Activated CD8-positive, alpha-beta memory T cell treated with anti-CD3 and anti-CD28 coated beads for 1 hour (primary cell): ENCODE measurements at places on chromosomes 12 and 14.

DNA sequence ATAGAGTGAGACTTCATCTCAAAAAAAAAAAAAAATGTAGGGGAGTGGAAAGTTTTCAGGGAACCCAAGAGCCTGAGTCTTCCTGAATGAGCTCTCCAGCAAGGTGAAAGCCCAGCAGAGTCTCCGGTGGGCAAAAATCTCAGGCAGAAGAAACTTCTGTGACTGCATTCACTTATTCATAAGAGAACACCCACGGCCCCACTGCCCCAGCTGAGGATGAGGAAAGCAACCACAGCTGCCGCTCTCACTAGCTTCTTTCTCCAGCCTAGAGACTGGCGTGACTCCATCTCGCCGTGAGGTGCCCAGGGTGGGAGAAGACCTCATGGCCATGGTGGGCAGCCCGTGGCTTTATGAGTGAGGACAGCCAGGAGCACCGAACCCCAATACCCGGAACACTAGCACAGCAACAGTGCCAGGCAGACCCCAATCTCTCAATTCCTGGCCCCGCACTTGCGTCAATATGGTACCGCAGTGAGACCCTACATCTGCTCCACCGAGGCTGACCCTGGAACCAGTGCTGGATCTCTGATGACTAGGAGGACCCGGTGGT lies 29.7 kb upstream of the DYNC1H1 start:
- DNase-seq = no peak

DNA sequence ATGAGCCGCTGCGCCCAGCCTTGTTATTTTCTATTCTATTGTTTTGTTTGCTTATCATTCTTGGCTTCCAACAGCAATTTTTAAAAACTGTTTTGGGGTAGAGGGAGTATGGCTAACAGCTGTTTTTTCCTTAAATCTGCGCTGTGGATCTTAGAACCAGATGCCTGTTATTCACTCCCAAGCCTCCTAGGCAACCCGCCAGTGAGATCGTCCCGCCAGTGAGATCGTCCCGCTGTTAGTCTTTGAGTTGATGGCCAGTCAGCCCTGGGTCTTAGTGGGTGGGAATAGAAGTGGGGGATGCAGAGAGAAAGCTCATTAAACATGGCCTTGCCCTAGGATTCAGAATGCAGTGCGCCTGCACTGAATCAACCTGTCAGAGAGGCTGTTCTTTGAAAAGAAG lies 67.3 kb upstream of the BICD1 start:
- no peak for DNase-seq

DNA sequence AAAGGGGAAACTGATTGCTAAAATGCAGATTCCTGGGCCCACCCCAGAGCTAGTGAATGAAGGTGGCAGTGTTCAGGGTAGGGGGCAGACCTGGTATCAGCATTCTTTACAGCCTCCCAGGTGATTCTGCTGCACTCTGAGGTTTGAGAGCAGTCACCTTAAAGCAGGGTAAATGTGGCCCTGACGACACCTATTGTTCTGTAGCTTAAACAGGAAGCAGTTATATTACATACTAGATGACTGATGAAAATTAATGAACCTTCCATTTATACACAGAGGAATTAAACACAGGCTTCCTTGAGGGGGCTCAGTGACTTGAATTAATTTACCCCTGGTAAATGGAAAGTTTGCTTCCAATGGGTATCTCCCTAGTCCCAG lies 25.3 kb downstream of the NUAK1 start:
- no peak for DNase-seq

- no peak for DNase-seq
Observed at GRCh38 chr12:125132698-125133400, 67.6 kb downstream of the AACS start.

- DNase-seq = no peak
Observed at GRCh38 chr12:112182499-112182898, 57.1 kb downstream of the TRAFD1 start.

DNA sequence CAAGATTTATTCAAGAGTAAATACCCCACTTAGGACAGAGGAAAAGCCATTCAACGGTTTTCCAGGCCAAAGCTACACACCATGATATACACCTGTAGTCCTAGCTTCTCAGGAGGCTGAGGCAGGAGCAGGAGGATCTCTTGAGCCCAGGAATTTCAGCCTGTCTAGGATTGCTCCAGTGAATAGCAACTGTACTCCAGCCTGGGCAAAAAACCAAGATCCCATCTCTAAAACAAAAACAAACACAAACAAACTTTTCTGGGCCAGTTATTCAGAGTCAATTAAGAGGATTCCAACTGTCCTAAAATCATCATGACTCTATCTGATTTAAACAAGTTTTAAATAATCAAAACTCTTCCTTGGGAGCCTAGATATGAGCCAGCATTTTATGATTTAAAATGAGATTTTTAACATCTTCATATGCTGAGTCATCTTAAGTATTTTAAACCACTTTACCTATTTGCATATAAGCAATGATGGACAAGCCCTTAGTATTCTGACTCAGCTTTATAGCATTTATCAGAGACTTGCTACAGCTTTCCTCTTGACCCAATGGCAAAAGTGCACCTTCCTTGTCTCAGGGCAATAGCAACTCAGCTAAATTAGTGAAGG lies 77.1 kb downstream of the KCNMB4 start:
- no peak for DNase-seq

DNA sequence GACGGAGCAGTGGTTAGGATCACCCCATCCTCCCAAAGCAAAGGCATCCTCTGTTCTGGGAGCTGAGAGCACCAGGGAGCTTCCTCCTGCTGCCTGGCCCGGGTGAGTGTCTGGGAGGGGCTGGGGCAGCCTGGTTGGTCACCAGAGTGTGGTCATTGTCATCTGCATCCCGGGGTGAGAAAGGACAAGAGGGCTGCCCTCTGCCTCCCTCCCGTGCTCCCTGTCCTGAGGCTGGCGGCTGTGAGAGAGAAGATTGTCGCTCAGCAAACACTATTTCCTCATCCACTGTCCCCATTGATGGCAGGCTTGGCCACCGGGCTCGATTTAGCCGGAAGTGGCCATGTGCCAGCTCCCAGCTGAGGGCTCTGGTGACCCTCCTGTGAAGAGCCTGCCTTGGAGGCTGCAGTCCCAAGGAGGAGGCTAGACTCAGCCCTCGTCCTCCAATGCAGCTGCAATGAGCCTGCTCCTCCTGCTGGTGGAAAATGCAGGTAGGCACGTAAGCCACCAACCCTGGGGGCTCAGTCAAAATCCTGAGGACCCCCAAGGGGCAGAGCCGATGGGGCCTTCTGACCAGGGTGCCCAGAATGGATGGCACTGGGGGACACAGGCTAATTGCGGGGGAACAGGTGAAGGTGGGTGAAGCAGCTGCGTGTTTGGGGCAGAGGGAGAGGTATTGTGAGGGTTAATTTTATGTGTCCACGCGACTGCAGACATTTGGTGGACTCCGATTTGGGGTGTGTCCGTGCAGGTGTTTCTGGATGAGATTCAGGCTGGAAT lies 155.7 kb downstream of the KIF26A start:
- DNase-seq = no peak

DNA sequence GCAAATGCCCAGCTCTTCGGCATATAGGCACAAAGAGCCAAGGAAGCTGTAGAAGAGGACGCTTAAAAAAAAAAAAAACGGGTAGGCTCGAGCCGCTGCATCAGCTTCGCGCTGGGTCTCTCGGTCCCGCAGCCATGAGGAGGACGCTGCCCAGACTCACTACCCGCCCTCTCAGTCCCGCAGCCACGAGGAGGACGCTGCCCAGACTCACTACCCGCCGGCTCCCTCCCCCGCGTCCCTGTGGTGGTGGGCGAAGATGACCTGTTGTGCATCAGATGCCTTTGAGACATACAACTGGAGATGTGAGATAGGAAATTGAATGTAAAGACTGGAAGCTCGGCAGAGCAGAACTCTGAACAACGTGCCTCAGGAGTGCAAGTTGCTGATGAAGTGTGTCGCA lies 11.4 kb upstream of the SPSB2 start:
- no peak for DNase-seq

DNA sequence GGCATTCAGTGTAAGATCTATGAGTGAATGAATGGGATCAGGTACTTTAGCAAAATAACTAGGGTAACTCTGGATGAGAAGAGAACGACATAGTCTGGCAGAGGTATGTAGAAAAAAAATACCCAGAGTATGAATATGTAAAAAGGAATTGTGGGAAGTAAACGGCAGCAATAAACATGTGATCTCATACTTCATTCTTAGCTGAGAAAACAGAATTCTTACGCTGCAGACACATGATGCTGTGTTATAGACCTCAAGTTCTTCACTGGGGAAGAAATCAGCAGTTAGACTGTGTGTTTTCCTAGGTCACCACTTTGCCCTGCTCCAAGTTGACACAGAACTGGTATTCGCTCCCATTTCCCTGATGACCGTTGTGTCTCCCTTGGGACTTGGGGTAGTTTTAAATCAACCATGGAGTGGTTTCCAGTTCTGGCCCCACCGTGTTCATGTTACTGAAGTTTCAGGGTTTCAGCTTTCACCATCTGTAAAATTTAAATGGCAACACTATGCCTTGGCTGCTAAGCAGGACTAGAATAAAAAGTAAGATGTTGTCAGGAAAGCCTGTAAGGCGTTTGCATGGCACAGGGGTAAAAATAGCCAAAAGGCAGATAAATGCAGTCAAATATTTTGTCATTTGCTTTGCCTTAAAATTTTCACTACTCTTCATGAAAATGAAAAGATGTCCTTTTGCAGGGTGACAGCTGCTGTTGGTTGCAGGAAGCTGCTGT lies 223.7 kb downstream of the PELI2 start:
- DNase-seq = no peak

- DNase-seq = no peak
Observed at GRCh38 chr14:22513066-22513812, 75.8 kb downstream of the DAD1 start.

- DNase-seq = no peak
Observed at GRCh38 chr14:78399316-78399889, 229.2 kb downstream of the NRXN3 start.

- DNase-seq = no peak
Observed at GRCh38 chr14:55074662-55075061, 23.2 kb downstream of the MAPK1IP1L start.

- no peak for DNase-seq
Observed at GRCh38 chr12:72178871-72179270, 93.3 kb upstream of the TRHDE start.

DNA sequence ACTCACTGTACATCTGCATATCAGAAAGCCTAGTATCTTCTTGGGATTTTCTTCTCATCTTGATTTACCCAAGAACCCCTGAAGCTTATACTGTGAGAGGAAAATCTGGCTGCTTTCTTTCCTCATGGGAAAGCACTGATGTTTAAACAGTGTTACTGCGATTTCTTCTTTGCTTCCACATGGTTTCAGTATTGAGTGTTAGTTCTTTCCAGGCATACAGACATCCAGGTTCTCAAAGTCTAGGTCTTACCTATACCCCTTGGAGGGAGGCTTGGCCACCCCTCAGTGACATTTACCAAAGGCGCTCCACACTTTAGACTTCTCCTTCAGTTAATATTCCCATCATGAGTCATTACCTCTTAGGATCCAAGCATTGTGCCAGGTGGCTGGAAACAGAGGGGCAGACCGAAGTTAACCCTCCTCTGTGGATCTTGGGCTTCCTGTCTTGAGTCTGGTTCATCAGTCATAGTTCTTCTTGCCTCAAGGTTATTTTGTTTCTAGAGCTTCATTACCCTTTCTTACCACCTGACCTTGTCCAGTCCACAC lies 79.1 kb downstream of the TMEM117 start:
- no peak for DNase-seq

DNA sequence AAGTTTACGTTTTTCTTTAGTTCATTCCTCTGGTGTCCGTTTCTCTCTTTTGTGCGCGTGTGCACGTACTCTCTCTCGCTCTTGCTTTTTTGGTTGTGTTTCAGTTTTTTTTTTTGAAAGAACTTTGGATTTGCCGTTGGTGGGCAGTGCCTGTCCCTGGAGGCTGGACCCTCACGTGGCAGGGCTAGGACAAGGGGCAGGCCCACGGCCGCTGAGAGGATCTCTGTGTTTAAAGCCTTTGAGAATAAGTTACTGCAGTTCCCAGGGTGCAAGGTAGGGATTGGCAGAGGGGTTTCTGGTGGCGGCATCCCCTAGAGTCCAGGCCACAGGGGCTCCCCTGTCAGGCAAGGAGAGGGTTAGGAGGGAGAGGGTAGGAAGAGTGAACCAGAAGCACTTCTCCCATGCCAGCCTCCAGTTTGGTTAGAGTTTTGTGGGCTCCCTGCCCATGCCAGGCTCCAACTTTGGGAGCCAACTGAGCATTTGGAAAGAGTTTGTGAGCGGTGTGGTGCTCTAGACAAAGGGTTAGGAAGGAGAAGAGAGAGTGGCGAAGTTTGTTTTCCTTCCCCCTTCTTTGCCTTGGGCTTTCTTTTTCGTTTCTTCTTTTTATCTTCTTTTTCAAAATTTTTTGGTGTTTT lies 30.5 kb downstream of the ZFHX2 start:
- DNase-seq = no peak

GRCh38 chr12:122368361-122369073 lies 54.0 kb downstream of the CLIP1 start:
- DNase-seq = no peak

- no peak for DNase-seq
Observed at GRCh38 chr12:62785941-62786559, 148.9 kb downstream of the PPM1H start.

- no peak for DNase-seq
Observed at GRCh38 chr12:107032266-107032665, 45.3 kb upstream of the MTERF2 start.

DNA sequence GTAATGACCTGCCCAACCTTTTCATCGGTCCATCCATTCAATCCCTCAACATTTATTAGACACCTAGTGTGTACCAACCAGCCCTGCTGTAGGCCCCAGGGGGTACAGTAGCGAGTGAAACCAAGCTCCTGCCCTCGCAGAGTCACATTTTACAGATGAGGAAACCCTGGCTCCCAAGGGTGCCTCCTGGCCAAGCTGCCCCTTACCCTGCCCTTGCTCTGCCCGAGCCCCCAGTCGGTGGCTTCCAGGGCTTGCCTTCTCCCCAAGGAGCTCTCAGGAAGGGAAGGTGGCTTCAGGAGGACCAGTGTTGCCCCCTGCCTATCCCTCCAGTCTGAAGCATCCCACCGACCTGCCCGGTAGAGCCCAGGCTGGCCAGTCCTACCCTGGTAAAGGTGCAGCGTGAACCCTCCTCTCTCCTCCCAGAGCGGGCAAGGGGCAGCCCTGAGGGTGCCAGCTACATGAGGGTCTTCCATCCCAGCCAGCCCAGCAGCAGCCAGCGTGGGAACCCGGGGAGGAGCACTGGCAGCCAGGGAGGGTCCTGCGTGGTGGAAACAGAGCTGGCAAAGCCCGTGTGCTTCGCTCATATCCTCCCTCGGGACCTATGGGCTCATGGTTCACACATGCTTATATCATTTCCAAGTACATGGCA lies 670 bp upstream of the BEGAIN start:
- DNase-seq = no peak

GRCh38 chr12:105083551-105084105 lies 630 bp downstream of the ALDH1L2 start:
- DNase-seq = no peak

DNA sequence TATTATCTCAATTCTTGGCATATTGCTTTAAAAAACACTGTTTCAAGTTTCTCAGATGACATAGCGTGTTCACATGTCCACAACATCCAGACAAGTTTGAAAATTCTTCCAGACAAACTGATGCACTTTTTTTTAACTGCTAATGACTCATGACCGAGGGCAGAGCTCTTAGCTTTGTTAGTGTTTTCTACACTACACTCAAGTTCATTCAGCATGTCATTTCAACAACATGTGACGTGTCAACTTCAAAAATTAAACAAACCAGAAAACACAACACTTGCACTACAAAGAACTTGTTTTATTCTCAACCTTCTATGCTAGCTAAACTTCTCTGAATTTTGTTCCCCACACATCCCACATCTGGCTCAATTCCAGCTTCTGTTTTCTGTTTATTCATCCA lies 1186.3 kb upstream of the FLRT2 start:
- no peak for DNase-seq
